ENCODE measurements at places on chromosomes 11 and 22.

DNA sequence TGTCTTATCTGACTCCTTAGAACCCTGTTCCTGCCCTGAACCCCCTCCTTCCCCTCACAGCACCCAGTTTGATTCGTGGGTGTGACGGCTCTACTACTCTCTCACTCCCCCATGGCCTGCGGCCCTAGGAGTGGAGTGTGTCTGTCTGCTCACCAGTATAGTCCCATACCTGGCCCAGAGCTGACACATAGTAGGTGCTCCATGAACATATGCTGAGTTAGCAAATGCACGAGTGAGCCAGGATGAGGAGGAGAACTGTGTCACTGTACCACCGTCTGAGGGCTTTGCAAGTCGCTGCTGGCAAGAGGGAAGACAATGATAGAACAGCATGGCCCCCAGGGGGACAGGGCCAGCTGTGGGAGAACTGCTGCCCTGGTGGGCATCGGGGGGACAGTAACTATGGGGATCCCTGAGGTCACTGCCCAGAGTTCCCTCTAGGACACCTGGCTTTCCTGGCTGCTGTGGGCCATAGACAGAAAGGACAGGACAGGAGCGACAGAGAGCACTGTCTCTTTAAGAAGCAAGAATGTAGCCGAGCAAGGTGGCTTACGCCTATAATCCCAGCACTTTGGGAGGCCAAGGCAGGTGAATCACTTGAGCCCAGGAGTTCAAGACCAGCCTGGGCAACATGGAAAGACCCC lies 19.2 kb upstream of the KIAA0930 start:
- no peak for DNase-seq

DNA sequence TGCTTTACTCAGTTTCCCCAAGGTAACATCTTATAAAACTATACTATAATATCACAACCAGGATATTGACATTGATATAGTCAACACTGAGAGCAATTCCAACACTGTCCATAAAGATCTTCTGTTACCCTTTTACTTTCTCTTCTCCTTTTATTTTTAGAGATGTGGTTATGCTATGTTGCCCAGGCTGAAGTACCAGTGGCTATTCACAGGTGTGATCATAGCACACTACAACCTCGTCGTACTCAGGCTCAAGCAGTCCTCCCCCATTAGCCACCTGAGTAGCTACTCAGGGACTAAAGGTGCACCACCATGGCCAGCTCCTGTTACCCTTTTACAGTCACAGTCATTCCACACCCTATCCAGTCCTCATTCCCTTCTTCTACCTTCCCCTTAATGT lies 119.7 kb downstream of the CWF19L2 start:
- DNase-seq, result no peak

GRCh38 chr11:84117394-84117793 lies 831.2 kb upstream of the CCDC90B start:
- DNase-seq, result no peak

DNA sequence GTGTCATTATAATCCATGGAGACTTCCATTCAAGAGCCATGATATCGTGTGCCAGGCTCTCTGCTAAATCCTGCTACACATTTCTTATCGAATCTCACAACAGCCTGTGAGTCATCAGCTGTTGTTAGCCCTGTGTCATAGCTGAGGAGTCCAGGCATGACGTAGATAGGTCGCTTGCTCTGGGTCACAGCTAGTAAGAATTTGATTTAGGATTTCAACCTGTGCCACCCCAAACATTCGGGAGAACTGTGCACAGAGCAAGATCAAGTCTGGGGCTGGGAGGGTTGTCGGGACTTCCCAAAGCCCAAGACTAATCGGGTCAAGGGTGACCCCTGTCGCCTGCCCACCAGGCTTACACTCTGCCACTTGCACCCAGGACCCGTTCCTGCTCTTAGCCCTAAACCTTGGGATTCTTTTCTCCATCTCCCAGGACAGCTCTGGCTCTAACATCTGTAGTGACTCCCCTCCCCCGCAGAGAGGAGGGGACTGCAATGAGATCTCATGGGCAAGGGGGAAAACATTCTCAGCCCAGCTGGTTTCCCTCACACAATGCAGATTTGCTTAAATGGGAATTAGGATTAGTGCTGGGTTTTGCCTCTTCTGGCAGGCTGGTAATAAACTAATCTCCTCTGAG lies 34.3 kb downstream of the TSPAN18 start:
- no peak for DNase-seq

DNA sequence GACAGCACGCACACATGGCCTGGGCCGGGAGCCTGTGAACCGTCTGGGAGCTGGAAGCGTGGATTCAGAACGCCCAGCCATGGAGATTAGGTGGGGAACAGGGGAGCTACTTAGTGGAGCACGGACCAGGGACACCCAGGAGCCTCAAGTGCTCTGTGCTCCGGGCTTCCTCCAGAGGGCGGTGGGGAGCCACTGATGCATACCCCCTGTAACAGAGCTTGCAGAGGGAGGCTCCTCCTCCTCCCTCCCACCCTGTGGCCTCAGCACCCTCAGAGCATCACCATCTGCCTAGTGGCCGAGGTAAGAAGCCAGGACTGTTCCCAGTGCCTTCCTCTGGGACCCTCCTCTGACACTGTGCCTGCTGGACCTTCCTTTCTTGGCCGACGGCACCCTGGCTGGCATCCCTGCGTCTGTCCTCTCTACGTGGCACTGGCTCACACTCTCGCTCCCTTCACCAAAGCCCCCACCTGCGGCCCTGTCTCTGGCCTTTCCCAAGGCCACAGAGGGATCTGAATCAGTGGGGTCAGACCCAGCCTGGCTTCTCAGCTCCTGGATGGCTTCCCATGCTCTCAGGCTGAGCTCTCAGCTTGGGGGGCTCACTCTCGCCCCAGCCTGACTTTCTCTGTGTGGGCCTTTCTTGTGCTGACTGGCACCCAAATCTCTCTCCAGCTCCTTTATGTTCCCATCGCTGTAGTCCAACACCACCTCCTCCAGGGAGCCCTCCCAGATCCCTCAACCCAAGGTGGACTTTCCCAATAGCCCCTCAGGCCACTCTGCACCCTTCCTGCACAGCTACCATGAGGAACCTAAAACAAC lies 780.9 kb downstream of the BRD1 start:
- no peak for DNase-seq
